ENCODE measurements at places on chromosomes 13 and 19.

- DNase-seq: peak; percentile 90
Observed at GRCh38 chr13:79522583-79522982, 41.6 kb downstream of the NDFIP2 start.

DNA sequence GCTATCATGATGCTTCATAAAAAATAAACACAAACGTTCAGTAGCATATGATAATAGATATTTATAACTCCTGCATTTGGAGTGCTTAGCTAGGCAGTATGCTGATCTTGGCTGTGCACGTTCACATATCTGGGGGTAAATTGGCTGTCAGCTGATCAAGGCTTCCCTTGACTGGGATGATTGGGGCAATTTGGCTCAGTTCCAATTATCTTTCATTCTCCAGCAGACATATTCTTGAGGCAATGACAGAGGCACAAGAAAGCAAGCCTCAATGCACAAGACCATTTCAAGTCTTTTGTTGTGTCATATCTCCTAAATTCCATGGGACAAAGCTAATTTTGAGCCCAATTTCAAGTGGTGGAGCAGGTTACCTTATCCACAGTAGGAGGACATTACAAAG lies 142.0 kb downstream of the DLEU7 start:
- no peak for DNase-seq

- no peak for DNase-seq
Observed at GRCh38 chr19:31339411-31339810, 9.8 kb downstream of the TSHZ3 start.

DNA sequence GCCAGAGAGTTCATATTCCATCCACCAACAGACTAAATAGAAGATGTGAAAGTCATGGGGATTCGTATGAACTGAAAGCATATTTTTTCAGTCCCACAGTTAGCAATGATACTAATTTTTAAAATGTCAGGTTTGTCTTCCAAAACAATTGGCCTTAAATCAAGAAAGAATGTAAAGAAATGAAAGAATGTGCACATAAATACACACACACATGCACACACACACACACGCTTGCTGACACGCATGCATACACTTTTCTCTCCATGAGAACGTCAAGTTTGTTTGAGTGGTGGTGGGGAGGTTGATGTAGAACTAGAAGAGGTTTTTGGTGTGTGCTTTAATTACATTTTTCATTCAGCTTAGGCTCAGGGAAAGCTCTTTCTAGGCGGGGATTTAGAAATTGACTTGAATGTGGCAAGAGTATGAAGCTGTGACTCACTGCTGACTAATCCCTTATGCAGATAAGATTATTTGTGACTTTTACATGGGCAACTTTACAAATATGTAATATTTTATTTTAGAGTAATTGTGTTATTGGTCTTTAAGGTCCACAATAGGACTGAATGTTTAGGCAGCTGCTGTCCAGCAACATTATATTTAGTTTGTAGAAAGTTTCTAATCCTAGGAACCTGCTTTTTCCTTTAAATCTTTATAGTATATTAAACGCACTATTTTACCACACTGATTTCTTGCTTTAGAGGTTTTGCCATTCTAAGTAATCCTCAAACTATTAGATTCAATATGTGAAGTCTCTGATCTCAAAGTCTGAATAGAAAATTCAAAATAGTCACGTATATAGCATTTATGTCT lies 18.8 kb downstream of the FLT1 start:
- peak; percentile 93 for DNase-seq

- no peak for DNase-seq
Observed at GRCh38 chr13:31090096-31090495, 71.6 kb downstream of the HSPH1 start.
